HFF-Myc (cell line): ENCODE measurements at places on chromosomes 12 and 14.

GRCh38 chr12:102960766-102961465 is 3.4 kb downstream of the ASCL1 start:
- no peak for DNase-seq

DNA sequence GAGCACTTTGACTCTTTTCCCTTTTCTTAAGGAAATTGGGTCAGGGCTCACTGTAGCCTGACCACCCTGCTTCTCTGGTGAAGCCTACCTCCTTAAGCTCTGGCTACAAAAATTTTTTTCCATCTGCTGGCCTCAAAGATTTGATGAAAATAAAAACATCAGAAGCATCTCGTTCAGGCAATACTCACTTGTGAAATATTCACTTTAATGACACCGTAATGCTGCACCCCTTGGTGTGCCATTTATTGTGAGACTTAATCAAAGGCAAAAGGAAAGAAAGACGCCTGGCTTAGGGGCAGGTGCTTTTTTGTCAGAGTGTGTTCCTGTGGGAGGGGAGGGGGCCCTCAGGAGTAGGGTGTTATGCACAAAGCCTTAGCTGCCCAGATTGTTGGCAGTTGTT is 155.0 kb upstream of the TMPO start:
- no peak for DNase-seq

GRCh38 chr14:91315844-91316267 is 71.4 kb upstream of the GPR68 start:
- no peak for DNase-seq

DNA sequence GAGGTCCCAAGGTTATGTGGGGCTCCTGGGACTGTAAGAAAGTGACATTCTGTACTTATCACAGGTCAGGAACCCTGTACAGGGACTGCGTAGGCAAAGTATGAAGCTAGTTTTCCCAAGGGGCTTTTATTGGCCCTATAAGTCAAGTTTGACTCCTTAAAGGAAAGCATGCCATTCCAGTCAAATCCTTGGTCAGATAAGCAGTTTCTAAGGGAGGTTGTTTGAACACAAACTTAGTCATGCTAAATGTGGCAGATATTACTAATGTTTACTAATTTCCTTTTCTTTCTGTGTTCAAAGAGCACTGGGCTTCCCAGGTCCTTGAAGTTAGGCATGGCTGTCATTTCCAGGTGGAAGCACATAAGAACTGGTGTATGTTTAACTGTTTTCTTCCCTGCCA is 472.4 kb downstream of the ATP23 start:
- DNase-seq, result no peak

DNA sequence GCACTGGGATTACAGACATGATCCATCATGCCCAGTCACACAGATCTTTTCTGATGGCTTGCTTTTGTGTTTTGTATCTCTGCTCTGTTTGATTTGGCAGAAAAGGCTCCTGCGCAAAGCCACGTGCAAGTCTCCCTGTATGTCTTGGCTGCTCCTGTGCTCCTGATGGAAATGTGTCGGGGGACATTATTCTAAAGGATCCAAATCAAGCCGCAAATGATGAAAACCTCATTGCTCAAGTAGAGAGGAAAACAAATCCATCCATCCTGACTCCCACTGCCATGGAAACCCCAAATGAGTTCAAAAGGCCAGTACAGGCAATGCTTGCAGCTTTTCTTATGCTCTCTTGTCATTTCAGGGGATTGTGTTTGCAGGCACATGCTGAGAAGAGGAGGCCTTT is 93.8 kb downstream of the NDUFA12 start:
- DNase-seq, result no peak

DNA sequence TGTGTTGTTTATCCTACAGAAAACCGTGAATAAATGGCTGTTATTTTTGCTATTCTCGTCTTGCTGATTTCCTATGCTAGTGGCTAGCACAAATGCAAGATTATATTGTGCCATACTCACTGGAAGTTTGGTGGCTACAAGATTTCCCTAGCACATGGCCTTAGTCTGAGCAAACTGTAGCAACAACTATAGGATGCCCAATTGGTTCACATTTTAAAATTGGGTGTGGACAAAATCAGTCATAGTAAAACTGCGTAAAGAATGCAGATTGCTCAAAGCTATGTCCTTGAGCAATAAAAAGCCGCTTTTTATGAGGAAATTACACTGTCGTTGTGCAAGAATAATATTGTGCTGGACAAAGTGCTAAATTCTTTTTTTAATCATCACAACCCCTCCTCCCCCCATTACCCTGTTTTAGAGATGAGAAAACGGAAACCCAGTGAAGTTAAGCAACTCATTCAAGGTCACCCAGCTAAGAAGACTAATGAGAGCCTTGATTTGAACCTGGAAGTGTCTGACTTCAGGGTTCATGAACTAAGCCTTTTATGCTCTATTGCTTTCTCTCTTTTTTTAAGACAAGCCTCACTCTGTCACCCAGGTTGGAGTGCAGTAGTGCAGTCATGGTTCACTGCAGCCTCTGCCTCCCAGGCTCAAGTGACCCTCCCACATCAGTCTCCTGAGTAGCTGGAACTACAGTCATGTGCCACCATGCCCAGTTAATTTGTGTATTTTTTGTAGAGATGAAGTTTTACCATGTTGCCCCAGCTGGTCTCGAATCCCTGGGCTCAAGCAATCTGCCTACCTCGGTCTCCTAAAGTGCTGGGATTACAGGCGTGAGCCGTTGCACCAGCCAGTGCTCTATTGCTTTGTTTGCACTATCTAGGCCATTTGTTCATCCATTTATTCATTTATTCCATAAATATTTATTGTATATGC is 73.6 kb downstream of the SRGAP1 start:
- DNase-seq, result peak; percentile 89

- DNase-seq, result no peak
Observed at GRCh38 chr14:70646705-70647104, 5.0 kb downstream of the TTC9 start.

GRCh38 chr12:16531621-16532020 is 74.3 kb downstream of the LMO3 start:
- no peak for DNase-seq

DNA sequence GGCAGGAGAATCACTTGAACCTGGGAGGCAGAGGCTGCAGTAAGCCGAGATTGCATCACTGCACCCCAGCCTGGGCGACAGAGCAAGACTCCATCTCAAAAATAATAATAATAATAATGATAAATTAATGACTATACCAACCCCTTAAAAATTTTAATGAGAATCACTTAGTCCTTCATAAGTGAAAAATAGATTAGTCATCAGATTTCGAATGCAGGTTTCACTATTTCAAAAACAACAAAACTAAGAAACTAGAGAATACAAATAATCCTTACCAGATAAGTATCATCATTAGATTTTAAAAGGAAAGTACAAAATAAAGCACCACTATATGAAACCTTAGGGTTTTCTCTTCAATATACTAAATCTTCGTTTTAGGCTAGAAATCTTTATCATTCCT is 62.3 kb downstream of the CEP83 start:
- DNase-seq, result no peak

DNA sequence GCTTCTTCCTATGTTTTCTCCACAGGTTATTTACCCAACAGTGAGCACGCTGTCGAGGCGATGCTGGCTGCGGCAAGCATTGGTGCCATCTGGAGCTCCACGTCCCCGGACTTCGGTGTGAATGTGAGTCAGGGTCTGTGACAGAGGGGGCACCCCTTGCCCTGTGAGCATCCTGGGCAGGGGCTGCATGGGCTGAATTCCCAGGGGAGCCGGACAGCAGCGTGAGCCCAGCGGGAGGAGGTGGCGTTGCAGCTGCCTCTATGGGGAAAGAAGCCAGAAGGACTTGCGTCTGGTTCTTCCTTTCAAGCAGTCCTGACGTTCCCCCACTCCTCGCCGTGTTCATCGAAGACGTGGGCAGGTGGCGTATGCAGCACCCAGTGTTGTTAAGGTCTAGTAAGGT is 26.2 kb downstream of the AACS start:
- no peak for DNase-seq

- DNase-seq, result no peak
Observed at GRCh38 chr14:76826122-76826521, at the start of gene LRRC74A. Gene LRRC74A (plus strand): TSS chr14:76826408. CDS start chr14:76826698, 290 bp downstream.

GRCh38 chr12:126617312-126617711 is 1552.1 kb downstream of the AACS start:
- no peak for DNase-seq

DNA sequence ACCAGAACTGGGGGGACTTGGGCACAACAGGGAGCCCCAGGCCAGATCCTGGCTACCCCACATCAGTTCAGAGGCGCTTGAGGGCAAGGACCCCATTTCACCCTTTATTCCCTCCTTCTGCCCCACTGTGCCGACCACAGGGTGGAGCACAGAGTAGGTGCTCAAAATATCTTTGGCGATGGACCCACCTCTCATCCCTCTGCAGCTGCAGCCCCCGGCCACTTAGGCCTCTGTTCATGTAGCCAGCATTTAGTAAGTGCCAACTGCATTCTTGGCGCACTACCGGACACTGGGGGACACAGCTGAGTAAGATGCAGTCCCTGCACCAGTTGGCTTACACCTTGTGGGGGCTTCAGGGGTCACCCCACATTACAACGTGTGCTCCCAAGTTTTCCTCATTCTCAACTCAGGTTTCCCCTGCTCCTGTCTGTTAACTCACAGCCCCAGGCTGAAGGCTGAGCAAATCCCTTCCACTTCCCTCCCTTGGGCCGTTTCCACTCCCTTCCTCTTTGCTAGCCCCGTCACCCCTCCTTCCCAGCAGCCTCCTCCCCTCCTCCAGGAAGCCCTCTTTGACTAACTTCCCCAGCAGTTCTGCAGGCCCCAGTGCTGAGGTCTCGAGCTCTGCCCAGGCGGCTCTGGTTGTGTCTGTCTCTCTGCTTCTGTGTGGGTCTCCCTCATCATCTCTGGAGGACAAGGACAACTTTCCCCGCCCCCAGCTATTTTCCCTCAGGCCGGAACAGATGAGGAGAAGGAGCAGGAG is 26.5 kb downstream of the KRT80 start:
- DNase-seq, result no peak

DNA sequence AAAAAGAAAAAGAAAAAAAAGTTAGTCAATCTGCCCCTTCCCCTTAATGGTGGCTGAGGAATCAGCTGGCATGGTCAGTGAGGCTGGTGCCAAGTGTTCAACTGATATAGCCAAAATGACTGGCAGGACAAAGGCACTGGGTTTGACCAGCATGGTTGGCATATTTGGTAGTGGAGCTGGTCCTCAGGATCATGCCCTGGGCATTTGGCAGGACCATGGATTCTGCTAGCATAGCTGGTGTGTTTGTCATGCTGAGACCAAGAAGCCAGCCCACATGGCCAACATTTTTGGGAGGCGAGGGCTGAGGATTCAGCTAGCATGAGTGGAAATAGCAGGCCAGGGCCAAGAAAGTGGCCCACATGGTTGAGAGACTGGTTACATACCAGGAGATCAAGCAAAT is 136.5 kb downstream of the FBXL14 start:
- DNase-seq, result no peak

- DNase-seq, result no peak
Observed at GRCh38 chr12:88334271-88334670, 192.2 kb downstream of the TMTC3 start.

DNA sequence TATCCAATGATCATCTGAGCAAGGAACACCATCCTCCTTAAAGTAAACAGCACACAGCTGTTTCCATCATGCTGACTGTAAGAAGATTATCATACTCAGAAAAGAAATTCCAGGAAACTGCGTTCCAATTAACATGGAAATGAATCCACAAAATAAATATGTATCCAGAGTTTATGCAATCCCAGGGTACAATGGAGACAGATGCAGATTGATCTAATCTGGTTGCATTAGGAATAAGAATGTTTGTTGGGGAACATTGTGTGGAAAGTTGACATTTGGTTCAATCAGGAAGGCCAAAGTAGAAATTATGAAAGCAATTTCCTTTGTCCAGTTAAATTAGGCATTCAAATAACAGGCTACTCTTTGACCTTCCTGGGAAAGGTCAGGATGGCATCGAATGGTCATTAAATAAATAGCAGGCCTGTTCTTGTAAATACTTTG is 236.9 kb upstream of the AMIGO2 start:
- DNase-seq, result no peak

- no peak for DNase-seq
Observed at GRCh38 chr14:34059925-34060650, 109.2 kb upstream of the EGLN3 start.

DNA sequence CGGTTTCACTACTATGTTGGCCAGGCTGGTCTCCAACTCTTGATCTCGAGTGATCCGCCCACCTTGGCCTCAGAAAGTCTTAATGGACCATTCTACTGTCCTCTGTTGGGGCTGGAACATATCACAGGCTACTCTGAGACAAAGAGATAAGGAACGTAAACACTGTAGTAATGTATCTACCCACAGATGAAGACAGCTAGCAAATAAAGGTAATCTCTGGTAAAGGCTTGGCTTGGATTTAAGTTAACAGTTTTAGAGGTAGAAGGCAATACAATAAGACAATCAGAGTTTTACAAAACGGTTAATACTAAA is 44.6 kb upstream of the ISM2 start:
- DNase-seq, result no peak

DNA sequence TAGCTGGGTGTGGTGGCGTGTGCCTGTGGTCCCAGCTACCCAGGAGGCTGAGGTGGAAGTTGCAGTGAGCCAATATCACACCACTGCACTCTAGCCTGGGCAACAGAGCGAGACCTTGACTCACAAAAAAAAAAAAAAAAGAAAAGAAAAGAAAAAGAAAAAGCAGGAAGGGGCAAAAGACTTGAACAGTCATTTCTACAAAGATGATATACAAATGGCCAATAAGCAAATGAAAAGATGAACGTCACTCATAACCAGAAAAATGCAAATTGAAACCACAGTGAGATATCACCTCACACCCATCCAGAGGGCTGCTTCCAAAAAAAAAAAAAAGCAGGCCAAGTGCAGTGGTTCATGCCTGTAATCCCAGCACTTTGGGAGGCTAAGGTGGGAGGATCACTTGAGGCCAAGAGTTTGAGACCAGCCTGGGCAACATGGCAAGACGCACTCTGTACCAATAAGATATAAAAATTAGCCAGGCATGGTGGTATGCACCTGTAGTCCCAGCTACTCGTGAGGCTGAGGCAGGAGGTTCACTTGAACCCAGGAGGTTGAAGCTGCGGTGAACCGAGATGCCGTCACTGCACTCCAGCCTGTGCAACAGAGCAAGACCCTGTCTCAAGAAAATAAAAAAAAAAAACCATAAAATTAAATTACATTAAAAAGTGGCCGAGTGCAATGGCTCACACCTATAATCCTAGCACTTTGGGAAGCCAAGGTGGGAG is 20.5 kb downstream of the UBC start:
- no peak for DNase-seq

GRCh38 chr14:62501021-62501750 is 544.1 kb downstream of the KCNH5 start:
- DNase-seq, result no peak
